Natural killer cell (primary cell): ENCODE measurements at places on chromosomes 4 and X.

- no peaks in the 10 kb centered on the region for H3K36me3 ChIP-seq
- H3K27me3 ChIP-seq, result no peaks in the 10 kb centered on the region
- H3K4me3 ChIP-seq, result no peak overlapping the region
- DNase-seq, result no peak
- no peak overlapping the region for H3K27ac ChIP-seq
- H3K4me1 ChIP-seq, result no peaks in the 10 kb centered on the region
These were observed 1.0 kb downstream of the POF1B start for GRCh38 chrX:85378461-85378860.

GRCh38 chrX:133677123-133678063, 262.1 kb upstream of the GPC4 start:
- H3K36me3 ChIP-seq, result no peaks in the 10 kb centered on the region
- no peaks in the 10 kb centered on the region for H3K4me1 ChIP-seq
- no peak overlapping the region for H3K27ac ChIP-seq

GRCh38 chr4:2962614-2963174, 512 bp downstream of the NOP14 start:
- H3K4me1 ChIP-seq, result peaks cover 26% of the 10 kb centered on the region
- no peak for DNase-seq
- H3K4me3 ChIP-seq, result peak overlapping the region; percentile 71
- no peaks in the 10 kb centered on the region for H3K27me3 ChIP-seq

DNA sequence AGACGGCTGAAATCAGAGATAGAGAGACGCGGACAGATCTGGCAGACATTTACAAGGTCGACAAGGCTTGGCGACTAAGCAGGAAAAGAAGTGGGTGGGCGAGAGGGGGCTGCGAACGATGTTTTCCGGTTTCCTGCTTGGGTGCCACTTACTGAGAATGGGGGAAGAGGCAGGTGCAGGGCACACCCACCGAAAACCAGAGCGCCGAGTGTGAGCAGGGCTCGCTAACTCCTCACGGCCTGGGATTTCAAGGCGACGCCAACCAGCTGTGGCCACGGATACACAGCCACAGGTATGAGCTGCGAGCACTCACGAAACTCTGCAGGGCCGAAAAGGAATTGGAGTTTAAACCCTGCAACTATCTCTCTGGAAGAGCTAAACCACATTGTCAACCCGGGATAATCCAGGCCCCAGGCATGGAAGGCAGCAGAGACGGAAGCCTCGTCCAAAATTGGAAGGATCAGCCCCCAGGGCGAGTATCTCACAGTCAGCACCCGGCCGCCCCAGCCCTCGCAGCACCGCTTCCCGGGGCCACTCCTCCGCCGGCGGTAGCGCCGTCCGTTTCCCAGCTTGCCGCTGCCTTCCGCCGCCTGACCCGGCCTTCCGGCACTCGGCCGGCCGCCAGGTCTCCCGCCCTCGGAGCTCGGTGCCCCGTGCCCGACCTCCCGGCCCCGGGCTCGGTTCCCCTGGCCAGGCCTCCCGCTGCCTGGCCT, 778 bp downstream of the CASP3 start:
- H3K36me3 ChIP-seq, result peaks cover 12% of the 10 kb centered on the region
- peaks cover 29% of the 10 kb centered on the region for H3K4me1 ChIP-seq
- peak overlapping the region; percentile 85 for H3K4me3 ChIP-seq
- H3K27me3 ChIP-seq, result no peaks in the 10 kb centered on the region
- peak; percentile 66 for DNase-seq

DNA sequence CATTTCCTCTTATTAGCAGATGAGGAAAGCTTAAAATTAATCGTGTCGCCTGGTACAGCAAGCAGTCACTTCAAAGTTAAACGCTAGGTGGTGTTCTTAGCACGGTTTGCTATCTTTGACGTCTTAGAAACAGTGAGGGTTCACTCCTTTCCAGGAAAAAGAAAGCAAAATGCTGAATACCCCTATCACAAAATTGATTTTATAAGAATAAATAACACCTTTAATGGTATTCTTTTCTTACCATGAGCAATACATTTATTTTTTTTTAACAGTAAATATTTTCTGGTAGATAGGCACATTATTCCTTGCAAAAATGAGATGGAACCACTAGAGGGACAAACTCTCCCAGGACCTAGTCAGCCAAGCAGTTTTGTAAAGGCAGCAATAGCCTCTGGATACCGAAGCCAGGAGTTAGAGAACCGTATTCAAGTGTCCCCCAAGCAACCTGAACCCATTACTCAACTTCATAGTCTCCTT, 153.9 kb downstream of the KDR start:
- no peaks in the 10 kb centered on the region for H3K27me3 ChIP-seq
- H3K4me3 ChIP-seq, result no peak overlapping the region
- DNase-seq, result peak; percentile 51
- H3K36me3 ChIP-seq, result no peaks in the 10 kb centered on the region

- no peak overlapping the region for H3K4me3 ChIP-seq
- DNase-seq, result no peak
- no peaks in the 10 kb centered on the region for H3K36me3 ChIP-seq
- no peaks in the 10 kb centered on the region for H3K27me3 ChIP-seq
These were observed 298.3 kb downstream of the TRIML1 start for GRCh38 chr4:188437535-188437934.

DNA sequence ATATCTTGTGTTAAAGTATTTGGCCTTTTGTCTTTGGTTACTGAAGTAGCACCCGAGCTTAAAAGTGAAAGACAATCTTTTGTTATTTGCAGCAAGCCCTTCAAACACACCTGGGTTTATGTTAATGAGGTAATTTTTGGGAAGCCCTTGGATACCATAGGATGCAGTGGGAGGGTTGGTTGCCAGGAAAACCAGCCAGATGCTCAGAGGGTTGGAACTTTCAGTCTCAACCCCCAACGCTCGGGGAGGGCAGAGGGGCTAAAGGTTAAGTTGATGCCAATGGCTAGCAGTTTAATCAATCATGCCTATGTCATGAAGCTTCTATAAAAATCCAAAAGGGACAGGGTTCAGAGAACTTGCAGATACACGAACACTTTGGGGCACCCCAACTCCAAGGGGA, 17.2 kb upstream of the GPR173 start:
- H3K4me3 ChIP-seq, result no peak overlapping the region
- H3K36me3 ChIP-seq, result no peaks in the 10 kb centered on the region
- no peaks in the 10 kb centered on the region for H3K27me3 ChIP-seq
- no peak overlapping the region for H3K27ac ChIP-seq
- DNase-seq, result no peak
- no peaks in the 10 kb centered on the region for H3K4me1 ChIP-seq

DNA sequence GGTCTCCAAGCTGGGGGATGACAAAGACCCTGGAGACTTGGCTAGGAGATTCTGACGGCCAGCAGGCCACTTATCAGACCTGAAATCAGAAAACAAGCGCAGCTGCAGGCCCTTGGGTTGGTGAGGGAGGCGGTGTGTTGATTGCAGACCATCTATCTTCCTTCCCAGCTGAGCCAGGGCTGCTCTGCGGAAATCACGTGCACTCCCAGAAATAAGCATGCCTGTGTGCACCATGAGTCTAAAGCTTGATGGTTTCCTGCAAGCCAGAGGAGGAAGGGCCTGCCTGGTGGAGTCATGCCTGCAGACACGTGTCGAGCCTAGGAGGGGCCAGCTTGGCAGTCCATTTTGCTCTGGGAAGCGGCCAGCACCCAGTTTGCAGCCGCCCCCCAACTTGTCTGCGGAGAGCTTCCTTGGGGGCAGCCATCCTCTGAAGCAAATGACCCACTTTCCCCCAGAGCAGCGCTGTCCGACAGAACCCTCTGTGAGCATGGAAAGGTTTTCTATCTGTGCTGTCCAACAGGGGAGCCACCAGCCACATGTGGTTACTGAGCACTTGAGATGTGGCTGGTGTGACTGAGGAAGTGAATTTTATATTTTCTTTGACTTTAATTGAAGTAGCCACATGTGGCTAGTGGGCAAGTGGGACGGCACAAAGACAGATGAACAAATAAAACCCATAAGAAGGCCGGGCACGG, 175.7 kb upstream of the BCOR start:
- H3K4me1 ChIP-seq, result peaks cover 20% of the 10 kb centered on the region
- H3K4me3 ChIP-seq, result no peak overlapping the region
- H3K27me3 ChIP-seq, result no peaks in the 10 kb centered on the region
- DNase-seq, result no peak
- H3K36me3 ChIP-seq, result no peaks in the 10 kb centered on the region

GRCh38 chr4:118112117-118113046, 78.1 kb downstream of the NDST3 start:
- no peak overlapping the region for H3K27ac ChIP-seq
- H3K4me3 ChIP-seq, result no peak overlapping the region
- H3K36me3 ChIP-seq, result no peaks in the 10 kb centered on the region
- no peaks in the 10 kb centered on the region for H3K27me3 ChIP-seq
- DNase-seq, result no peak

DNA sequence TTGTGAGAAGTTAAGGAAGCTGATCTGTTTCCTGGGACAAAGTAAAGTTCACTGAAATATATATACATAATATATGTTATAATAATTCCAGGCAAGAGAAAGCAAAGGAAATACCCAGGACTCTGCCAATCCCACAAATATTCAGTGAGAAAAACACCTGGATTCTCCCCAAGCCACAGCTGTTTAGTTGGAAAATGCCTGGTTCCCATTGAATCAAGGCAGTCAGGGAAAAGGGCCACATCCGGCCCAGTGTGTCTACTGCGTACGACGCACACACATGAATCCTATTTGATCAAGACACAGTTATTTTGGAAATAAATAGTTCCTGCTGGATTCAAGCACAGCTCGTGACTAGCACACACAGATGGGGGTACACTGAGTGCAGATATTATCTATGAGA, 6.3 kb upstream of the DCHS2 start:
- H3K4me3 ChIP-seq, result no peak overlapping the region
- no peaks in the 10 kb centered on the region for H3K36me3 ChIP-seq
- peaks cover 6% of the 10 kb centered on the region for H3K27me3 ChIP-seq
- H3K4me1 ChIP-seq, result no peaks in the 10 kb centered on the region

GRCh38 chr4:74473155-74473811, 28.3 kb downstream of the AREG start:
- H3K36me3 ChIP-seq, result no peaks in the 10 kb centered on the region
- H3K4me1 ChIP-seq, result no peaks in the 10 kb centered on the region
- no peak overlapping the region for H3K4me3 ChIP-seq
- no peak overlapping the region for H3K27ac ChIP-seq

- H3K4me3 ChIP-seq, result no peak overlapping the region
- H3K27ac ChIP-seq, result no peak overlapping the region
- H3K36me3 ChIP-seq, result no peaks in the 10 kb centered on the region
- H3K4me1 ChIP-seq, result no peaks in the 10 kb centered on the region
- DNase-seq, result no peak
These were observed 177.7 kb upstream of the MID1 start for GRCh38 chrX:10798041-10798440.

DNA sequence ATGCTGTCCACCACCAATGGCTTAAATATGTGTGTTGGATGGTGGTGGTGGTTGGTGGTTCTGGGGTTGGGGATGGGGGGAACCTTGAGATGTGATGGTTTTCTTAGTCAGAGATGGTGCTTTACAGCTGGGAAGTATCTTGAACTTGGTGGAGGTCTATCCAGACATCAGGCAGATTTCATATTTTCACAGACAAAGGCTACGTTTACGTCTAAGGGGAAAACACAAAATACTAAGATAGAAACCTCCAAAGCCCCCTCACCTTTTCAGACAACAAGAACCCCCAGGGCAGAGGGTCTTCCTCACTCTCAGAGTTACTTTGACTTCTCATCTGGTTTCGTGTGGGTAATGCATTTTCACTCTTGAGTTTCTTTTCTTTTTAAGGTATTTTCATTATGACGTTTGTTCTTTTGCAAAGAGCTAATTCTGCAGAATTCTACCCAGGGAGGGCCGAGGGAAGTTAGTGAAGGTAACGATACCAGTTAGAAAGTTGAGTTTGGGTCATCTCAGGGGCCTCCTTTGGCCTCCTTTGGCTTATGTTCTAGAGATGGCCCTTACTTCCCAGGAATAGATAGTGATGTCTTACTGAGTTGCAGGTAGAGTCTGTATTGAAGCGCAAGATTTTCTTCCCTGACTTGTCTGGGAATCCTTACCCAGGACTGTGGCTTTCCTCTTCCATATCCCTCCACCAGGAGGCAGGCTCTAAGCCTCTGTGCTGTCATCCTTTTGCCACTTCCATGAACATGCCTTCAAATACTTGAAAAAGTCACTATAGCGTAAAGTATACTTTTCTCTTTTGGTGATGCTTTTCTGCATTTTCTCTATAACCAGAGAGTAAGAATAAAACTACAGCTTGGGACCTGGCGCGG, 31.9 kb downstream of the RHOH start:
- no peak overlapping the region for H3K4me3 ChIP-seq
- H3K27ac ChIP-seq, result peak overlapping the region; percentile 43
- no peaks in the 10 kb centered on the region for H3K27me3 ChIP-seq

GRCh38 chr4:5276475-5277075, 225.3 kb downstream of the STK32B start:
- no peak for DNase-seq
- H3K27ac ChIP-seq, result no peak overlapping the region
- no peaks in the 10 kb centered on the region for H3K4me1 ChIP-seq
- H3K27me3 ChIP-seq, result no peaks in the 10 kb centered on the region

DNA sequence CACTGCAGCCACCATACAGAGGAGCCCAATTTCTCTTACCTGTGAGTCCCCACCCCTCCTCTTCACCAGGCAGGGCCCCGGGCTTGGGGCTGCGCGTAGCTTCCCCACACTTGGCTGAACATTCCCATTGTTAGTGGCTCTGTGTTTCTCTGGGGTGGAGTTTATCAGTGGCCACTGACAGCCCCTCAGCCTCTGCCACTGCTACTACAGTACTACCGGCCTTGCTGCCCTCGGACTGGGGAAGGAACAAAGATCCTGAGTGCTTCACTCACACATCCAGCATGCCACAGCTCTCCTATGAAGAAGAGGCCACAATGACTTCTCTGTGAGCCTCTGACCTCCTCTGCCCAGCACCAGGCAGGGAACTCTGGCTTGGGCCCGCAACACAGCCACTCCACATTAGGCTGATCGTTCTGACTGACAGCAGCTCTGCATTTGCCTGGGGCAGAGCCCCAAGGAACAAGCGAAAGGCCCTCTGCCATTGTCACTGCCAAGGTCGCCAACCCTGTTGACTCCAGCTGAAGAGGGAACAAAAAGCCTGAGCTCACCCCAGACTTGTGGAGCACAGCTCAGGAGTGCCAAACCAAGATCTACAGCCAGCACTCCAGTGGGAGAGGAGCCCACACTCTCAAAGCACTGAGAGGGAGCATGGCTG, 24.0 kb downstream of the ABCB7 start:
- no peaks in the 10 kb centered on the region for H3K36me3 ChIP-seq
- no peak for DNase-seq
- H3K4me3 ChIP-seq, result no peak overlapping the region
- H3K27ac ChIP-seq, result no peak overlapping the region
- H3K4me1 ChIP-seq, result no peaks in the 10 kb centered on the region

GRCh38 chr4:97144199-97144598, 999.1 kb downstream of the STPG2 start:
- no peaks in the 10 kb centered on the region for H3K27me3 ChIP-seq
- no peaks in the 10 kb centered on the region for H3K4me1 ChIP-seq
- no peak overlapping the region for H3K4me3 ChIP-seq
- H3K27ac ChIP-seq, result no peak overlapping the region
- H3K36me3 ChIP-seq, result no peaks in the 10 kb centered on the region

- no peak overlapping the region for H3K27ac ChIP-seq
- no peaks in the 10 kb centered on the region for H3K4me1 ChIP-seq
- H3K27me3 ChIP-seq, result no peaks in the 10 kb centered on the region
- no peak for DNase-seq
- H3K4me3 ChIP-seq, result no peak overlapping the region
- H3K36me3 ChIP-seq, result no peaks in the 10 kb centered on the region
These were observed 42.0 kb downstream of the LGI2 start for GRCh38 chr4:24988776-24989175.

- no peak overlapping the region for H3K27ac ChIP-seq
- H3K36me3 ChIP-seq, result no peaks in the 10 kb centered on the region
- DNase-seq, result no peak
- no peaks in the 10 kb centered on the region for H3K4me1 ChIP-seq
These were observed 56.1 kb downstream of the TRIML2 start for GRCh38 chr4:188053302-188053701.

- DNase-seq, result no peak
- no peak overlapping the region for H3K4me3 ChIP-seq
- H3K4me1 ChIP-seq, result no peaks in the 10 kb centered on the region
- H3K36me3 ChIP-seq, result peaks cover 3% of the 10 kb centered on the region
These were observed 9.8 kb downstream of the ZBTB33 start for GRCh38 chrX:120260369-120260768.
